ENCODE measurements at places on chromosomes 6 and 20. TPM values are rescaled to one million over a fixed set of nuclear protein-coding genes. Genes with fewer than 3 reads are reported as not detected.

BHLHE23 gene
- not detected for total RNA-seq

GPR6 gene
- not detected for total RNA-seq

RNF182 gene
- 3.7 TPM for total RNA-seq

CRISP2 gene
- total RNA-seq, result under 0.01 TPM

HLA-DPB1 gene
- 41.1 TPM for total RNA-seq

MACROD2 gene
- 0.49 TPM for total RNA-seq

PRPH2 gene
- total RNA-seq, result 0.33 TPM

CFAP61 gene
- total RNA-seq, result 0.25 TPM

PDE7B gene
- total RNA-seq, result 0.33 TPM

C6orf15 gene
- total RNA-seq, result 0.13 TPM

PRR18 gene
- total RNA-seq, result under 0.01 TPM

CD93 gene
- not detected for total RNA-seq

MDFI gene
- total RNA-seq, result 47.9 TPM

KIFC1 gene
- total RNA-seq, result 126 TPM

APOM gene
- 5.2 TPM for total RNA-seq

CDH26 gene
- not detected for total RNA-seq

GTPBP2 gene
- 52.5 TPM for total RNA-seq

PPP1R3G gene
- 0.33 TPM for total RNA-seq

CRISP3 gene
- not detected for total RNA-seq

Data from mesangial cell (primary cell).